Right lung (tissue), 10 donors: ENCODE measurements at places on chromosomes 3 and 15.

DNA sequence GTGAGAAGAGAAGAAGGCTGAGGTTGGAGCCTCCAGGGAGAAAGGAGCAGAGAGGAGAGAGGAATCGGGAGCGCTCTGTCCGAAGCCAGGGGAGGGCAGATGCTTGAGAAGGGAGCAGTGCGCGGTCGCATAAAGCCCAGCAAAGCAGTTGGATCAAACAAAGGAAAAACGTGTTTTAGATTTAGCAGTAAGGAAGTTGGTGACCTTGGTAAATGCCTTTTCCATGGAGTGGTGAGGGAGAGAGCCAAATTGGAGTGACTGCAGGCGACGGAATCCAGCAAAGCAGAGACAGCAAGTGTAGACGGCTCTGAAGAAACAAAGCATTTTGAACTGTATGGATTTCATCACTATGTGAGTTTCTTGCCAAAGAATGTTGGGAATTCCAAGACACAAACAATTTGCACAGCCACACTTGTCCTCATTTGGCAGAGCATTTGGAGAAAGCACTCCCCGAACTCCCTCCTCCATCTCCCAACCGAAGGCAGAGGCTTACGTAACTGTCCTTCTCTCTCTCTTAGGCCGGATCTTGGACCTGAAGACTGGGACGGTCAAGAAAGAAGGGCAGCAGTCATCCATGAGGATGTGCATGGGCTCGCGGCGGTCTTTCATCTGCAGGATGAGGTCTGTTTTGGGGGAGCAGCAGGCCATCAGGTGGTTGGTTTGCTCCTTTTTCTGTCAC lies 103.6 kb downstream of the ARNT2 start:
- peak; percentile 83 for DNase-seq

GRCh38 chr3:159174715-159175692 lies 373.1 kb downstream of the MFSD1 start:
- DNase-seq: no peak

GRCh38 chr3:191263850-191264249 lies 64.8 kb downstream of the OSTN start:
- no peak for DNase-seq

DNA sequence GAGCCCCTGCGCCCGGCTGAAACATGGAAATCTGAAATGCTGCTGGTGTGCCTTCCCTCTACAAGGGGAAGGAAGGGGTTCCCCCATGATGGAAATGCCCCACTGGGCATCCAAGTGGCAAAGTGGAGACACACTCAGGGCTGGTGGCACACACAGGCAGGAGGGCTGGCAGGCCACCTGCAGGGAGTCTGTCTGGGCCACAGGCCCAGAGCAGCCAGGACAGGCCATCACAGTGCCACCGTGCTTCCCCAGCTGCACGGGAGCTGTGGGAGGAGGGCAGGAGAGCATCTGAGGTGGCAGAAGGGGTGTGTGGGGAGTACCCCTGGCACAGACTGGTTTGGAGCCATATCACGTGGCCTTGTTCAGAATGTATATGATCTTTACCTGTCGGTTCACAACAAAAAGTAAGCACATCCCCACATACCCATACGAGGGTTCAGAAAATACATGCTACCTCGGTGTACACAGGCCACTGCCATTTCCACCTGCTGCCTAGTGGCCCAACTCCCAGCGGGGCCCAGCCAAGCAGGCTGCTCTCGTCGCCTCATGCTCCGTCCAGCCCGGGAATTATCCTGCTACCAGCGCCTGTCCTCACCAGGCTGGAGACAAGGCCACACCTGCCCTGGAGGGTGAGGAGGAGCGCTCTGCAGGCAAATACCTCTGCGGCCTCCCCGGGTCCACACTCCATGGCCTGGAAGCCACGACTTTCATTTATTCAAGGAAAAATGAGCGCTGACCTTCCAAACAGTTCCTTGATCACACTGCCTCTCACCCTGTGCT lies 22.6 kb upstream of the DUSP7 start:
- no peak for DNase-seq

GRCh38 chr3:111906656-111907055 lies 47.6 kb downstream of the PHLDB2 start:
- DNase-seq: no peak

GRCh38 chr3:59137415-59137814 lies 87.6 kb upstream of the CFAP20DC start:
- DNase-seq: no peak

DNA sequence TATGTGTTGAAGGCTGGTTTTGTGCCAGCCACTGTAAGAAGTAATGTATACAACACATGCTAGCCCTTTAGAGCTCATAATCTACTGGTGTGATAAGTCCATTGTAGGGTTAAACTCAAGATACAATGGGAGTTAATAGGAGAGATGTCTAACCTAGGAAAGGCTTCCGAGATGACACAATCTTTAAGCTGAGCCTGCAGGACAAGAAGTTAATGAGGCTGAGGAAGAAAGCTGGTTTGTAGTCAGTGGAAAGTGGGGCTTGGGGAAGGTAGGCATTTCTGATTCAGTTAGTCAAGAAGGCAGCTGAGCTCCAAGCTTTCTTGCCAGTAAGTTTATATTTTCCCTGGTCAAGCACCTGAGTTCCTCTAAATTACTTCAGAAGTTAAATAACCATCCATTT lies 83.0 kb upstream of the TGFBR2 start:
- no peak for DNase-seq

DNA sequence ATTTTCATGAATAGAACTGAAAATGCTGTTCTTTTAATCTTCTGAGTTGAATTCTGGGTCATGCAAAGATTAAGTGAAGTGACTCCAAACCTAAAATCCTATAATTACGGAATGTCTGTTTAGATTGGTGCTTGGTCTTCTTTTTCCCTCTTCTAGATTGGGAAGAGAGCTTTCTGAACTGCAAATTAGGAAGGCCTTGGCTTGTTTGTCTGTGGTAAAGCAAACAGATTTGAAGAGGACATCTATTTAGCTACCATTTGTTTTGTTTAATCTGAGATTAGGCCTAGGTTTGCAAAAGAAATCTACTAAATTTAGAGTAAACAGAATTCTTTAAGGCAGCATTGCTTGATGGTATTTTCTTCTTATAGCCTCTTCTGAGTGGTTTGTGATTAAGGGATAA lies 23.5 kb downstream of the PAQR9 start:
- no peak for DNase-seq

DNA sequence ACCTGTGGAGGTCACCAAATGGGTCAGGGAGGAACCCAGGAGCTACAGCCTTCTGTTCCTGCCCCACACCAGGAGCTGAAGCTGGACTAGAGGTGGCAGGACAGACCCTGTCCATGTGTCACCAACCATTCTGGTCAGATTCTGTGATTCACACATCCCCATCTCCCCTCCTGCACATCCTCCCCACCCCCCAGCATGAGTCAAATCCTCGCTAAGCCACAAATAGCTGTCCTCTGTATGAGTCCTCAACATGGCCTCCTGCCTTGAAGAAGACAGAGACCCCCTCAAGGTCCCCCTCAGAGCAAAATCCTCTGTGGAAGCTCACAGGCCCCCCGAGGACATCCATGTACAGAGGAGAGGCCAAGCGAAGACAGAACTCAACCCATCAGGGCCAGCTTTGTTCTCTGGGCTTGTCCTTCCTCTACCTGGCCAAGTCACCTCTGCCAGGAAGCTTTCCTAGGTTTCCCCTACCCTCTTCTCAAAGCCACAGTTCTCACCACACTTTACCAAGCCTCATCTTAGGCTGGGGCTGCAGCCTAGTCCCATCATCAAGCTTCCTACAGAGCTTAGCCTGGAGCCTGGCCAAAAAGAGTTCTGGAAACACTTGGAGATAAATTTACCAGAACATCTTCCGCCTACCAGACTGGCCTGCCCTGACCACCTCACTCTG lies 17.1 kb downstream of the CACNA2D2 start:
- no peak for DNase-seq

DNA sequence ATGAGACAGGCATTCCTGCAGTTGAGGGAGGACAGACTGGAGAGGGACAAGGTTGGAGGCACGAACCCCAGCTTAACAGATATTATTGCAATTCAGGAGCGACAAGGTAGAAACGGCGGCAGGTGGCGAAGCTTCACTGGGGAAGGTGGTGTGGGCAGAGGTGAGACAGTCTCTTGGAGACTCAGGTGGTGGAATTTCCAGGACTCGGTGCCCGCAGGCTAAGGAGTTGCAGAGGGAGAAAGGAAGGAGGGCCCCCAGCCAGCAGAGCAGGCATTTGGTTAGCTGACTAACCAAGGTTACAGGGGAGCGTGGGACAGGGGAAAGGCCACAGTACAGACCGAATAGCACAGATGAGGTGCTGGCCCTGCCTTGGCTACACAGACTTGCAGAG lies 3.0 kb downstream of the FAM174B start:
- no peak for DNase-seq

DNA sequence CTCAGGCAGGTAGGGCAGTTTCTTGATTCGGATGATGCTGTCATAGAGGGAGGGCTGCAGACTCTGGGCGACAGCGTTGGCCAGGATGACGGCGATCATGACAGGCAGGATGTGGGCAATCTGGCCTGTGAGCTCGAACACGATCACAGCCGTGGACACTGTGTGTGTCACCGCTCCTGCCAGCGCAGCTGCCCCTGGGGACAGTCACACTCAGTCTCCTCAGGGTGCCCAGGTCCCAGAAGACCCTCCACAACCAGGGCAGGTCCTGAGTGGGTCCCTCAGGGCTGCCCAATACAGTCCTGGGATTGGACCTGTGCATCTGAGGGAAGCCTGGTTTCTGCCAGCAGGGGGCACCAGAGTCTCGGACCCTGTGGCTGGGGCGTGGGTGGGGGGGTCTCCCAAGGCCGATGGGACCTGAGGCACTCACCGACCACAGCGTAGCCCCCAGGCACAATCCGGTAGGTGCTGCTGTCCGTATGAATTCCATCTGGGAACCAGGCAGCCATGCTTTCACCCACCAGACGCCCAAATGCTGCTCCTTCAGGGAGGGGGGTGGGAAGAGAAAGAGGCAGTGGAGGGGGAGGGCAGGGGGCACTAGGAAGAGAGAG lies 7.2 kb downstream of the CLCN2 start:
- no peak for DNase-seq

DNA sequence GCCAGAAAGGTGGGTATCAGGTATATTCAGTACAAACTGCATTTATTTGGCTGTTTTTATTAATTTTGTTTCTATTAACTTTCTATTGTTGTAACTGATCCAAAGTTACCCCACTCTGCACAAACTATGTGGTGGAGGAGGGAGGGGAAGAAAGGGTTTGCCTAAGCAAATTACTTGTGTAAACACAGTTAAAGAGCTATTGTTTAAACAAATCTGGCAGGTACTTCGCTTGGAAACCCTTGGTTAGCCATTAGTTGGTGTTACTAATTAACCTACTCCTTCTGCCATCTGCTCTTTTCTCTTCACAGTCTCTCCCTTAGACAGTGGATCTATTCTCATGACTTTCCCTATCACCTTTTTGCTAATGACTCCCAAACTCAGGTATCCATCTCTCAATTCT lies 328.4 kb upstream of the NECTIN3 start:
- DNase-seq: peak; percentile 43

- DNase-seq: no peak
Observed at GRCh38 chr3:14360123-14360881, 42.1 kb upstream of the SLC6A6 start.

DNA sequence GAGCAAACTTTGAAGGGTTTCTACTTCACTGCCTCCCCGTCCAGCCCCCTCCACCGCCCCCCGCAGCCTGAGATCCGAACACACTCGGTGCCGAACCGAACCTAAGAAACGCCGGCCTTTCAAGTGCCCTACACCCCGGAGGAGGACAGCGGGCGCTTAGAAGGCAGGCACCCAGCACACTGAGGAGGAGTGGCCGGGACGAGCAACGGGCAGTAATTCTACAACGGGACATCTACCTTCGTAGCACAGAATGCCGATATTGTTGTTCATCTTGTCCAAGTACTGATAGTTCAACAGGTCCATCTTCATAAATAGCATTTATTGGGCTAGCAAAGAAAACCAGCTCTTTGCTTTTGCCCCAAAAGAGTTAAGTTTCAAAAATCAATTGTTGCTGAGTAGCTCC lies 513 bp downstream of the VGLL4 start:
- DNase-seq: no peak

DNA sequence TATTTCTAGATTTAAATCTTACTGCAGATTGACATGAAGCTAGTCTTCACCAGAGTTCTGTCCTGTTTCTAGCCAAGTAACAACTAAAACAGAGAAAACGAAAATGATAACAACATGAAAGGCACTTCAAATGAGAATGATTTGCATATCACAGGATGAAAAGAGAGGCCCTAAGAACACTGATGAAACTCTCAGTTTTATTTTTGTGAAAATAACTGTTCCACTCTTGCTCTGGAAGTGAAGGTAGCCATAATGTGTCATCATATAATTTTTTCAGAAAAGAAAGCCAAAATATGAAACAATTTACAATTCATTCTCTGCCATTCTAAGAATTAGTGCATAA lies 274.4 kb downstream of the ADAMTSL3 start:
- DNase-seq: no peak

DNA sequence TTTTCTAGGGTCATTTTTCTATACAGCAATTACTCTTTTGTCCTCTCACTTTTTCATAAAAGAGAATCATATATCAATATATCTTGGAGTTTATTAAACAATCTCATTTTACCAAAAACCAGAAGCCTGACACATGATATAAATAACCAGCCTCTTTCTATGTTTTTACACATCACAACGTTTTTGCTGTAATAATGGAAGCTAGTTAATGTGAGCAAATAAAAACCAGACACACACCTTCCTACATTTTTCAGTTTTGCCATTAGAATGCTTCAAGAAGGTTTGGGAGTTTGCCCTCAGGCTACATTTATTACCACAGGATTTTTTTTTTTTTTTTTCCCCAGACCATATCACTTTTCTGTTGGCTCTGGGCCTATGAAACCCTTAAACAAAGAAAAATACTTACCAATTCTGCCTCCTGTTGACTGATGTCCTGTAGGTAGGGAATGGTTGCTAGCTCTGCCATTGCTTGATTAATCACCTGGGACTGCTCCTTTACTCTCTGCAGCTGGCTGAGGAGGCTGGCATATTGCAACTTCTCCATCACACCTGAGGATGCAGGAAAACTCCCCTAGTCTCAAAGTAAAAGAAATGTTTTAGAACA lies 165.5 kb downstream of the ECT2 start:
- DNase-seq: no peak

GRCh38 chr3:170277833-170278580 lies 55.8 kb downstream of the PRKCI start:
- no peak for DNase-seq

DNA sequence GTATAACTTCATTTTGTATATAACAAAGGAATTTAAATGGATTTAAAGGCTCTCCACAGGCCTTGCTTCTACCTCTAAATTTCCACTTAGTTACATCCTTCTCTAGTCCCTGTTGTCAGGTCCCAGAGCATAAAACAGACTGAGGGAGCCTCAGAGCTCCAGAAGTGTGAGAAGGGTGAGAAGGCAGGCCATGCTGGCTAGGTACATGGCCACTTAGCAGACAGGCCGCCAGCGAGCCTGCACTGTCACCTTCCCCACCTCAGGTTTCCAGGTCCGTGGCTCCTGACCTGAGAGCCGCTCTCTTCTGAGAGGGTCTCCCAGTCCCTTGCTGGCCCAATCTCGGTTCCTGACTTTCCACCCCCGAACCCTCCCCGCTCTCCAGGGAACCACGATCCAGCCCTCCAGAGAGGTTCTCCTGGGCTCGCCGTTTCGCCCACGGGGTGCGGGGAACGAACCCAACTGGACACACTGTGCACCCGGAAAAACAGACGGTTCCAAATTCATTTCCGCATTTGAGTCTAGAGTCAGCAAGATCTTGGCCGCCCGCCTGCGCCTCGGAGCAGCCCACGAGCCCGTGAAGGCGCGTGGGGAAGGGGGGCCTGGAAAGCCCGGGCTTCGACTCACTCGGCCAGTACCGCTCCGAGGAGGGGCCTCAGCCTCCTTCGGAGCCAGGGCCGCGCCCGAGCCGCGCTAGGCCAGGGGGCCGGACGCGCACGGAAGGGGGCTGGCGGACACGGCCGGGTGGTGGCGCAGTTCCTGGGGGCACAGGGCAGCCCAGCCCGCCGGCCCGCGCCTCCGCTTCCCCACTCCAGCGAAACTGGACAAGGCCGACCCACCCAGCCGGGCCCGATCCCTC lies 16.7 kb upstream of the SOX2 start:
- no peak for DNase-seq
